ENCODE measurements at places on chromosomes 12 and 14.

DNA sequence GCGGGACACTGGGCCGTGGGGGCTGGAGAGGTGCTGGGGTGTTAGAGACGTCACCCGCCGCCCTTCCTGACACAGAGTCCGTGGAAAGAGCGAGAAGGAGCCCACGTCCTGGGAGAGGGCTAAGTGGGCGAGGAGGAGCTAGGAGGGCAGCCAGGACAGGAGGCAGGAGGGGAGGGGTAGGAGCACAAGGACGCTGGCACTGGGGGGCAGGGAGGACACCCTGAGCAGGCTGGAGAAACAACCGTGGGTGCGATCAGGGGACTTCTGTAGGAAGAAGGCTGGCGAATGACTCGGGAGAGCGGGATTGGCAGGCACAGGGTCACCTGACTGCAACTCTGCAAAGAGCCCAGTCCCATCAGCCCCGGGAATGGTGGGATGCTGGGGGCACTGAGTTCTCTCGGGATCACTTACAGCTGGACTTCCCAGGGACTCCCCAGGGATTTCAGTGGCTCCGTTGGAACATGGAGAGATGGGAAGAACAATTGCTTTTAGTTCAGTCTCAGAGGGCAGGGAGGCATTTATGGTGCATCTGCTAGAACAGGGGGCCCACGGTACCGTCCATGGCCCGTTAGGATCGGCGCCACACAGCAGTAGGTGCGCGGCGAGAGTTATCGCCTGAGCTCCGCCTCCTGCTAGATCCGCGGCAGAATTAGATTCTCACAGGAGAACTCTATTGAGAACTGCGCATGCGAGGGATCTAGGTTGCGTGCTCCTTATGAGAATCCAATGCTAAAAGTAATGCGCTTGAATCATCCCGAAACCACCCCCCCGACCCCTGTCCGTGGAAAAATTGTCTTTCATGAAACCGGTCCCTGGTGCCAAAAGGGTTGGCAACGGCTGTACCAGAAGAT, 24.3 kb downstream of the UBR7 start:
- peak; percentile 80 for DNase-seq

GRCh38 chr12:94795520-94795919, 145.2 kb upstream of the TMCC3 start:
- DNase-seq = no peak

DNA sequence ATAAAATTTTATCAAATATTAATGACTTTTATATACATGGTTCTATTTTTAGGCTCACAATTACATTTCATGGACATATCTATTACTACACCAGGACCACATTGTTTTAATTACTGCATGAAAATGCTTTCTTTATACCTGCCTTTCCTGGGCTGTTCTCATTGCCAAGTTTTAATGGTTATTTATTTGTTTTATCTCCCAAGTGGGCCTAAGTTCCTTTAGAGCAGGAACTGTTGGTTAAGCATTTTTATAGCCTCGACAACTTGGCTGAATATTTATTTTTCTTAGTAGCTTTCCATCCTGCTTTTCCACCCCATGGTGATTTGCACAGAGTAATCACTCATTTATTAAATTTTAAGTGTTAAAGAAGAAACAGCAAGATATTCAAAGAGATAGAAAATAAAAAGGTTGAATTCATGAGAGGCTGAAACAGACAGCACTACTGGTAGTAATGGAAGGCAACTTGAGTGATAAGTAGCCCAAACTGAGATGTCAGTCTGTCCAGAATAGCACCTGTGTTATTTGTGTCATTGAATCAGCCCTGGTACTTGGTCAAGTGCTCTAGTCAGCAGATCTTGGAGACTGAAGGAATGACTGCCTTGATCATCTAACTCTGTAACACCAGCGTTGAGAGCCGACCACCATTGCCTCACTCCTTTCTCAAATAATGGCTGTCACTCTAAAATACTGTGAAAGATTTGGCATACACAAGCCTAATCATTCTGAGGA, 119.1 kb upstream of the EGLN3 start:
- no peak for DNase-seq

DNA sequence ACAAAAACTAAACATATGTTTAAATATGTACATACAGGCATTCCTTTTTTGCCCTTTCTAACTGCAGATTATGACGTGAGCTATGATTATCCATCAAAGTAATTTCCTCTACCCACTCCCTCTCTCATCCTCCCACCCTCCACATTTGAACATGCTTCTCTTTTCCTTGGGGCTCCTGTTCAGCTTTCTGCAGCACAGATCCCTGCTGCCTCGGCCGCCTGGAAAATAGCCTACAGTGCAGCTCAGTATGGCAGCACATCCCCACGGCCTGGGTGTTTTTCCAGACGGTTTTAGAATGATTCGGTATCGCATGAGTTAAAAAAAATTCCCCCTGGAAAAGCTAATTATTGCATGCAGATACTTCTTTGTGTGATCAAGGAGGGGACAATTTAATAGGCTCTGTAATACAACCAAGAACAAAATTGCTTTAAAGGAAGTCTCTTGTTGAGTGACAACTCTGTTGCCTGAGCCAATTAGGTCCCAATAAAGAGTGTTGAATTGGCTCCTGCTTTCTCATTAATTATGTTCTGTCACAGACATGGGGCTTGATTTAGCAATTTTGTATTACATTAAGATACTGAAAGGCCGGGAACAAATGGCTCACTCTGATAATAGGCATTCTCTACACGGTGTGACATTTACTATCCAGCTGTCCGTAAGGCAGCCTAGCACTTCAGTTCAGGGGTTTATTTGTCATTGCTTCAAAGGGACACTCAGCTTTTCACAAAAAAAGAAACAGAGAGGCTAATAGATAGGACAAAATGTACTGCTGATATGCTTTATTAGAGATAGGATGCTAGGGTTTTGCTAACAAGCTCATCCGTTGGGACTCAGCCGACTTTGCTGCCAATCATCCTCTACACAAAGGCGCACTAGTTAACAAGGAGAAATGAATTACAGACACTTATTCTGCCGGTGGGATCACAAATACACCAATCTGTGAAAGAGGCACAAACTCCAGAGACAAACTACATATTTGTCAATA, 285.8 kb upstream of the G2E3 start:
- DNase-seq = no peak

DNA sequence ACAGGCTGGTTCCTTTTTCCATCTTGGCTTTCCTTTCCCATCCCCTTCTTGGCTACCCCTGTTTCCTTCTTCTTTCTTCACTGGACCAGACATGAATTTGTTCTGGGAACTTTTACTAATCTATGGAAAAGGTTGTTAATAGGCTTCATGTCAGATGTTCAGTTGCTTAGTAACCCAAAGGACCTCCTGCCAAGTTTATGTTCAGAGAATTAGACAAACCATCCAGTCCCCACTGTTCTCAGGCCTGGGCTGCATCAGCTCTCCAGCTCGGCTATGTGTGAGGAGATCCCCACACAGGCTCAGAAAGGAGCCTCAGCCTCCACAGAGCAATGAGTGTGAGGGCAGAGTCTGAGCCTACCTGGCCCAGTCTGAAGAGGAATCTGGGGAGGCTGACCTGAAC, 78.0 kb downstream of the AKAP6 start:
- DNase-seq = no peak

- DNase-seq = no peak
These were observed 231.2 kb upstream of the PLEKHG7 start for GRCh38 chr12:92471551-92471950.

DNA sequence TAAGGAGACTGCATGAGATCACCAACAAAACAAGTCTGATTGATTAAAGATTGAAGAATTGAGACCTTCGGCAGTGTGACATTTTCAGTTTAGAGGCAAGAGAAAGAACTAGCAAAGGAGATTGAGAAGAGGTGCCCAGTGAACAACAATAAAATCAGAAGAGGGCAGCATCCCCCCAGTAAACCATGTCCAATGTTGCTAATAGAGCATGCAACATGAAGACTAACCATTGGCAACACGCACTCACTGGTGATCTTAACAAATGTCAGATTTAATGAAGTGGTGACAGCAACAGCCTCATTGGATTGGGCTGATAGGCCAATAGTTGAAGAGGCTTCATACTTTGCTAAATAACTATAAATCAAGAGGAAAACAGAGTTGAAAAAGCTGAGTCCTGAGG, 20.7 kb upstream of the TAS2R14 start:
- DNase-seq = no peak

GRCh38 chr14:30957813-30958370, 67.6 kb upstream of the AP4S1 start:
- no peak for DNase-seq

GRCh38 chr14:23299211-23299957, 3.3 kb downstream of the PPP1R3E start:
- DNase-seq = no peak

DNA sequence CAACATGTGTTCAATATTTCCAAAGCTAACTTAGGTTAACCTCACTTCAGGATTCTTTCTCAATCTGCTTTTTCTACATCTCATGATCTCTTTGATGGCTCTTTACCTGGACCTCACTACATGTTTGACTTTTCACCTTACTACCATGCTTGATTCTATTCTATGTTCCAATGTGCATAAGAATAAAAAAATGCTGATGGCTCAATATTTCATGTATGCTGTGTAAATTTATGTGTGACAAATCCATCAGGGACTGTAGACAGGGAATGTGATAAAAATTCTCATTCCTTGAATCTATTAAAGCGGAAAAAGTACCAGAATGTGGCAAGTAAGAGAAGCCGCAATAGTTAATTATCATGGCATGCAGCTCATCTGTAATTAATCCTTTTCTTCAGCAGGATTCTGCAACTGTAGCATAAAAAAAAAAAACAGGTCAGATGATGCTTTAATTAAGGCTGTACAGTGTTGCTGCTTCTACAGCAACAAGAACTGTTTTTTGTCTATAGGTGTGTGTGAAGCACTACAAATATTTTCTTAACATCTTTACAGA, 276.9 kb upstream of the PRKD1 start:
- DNase-seq = no peak

DNA sequence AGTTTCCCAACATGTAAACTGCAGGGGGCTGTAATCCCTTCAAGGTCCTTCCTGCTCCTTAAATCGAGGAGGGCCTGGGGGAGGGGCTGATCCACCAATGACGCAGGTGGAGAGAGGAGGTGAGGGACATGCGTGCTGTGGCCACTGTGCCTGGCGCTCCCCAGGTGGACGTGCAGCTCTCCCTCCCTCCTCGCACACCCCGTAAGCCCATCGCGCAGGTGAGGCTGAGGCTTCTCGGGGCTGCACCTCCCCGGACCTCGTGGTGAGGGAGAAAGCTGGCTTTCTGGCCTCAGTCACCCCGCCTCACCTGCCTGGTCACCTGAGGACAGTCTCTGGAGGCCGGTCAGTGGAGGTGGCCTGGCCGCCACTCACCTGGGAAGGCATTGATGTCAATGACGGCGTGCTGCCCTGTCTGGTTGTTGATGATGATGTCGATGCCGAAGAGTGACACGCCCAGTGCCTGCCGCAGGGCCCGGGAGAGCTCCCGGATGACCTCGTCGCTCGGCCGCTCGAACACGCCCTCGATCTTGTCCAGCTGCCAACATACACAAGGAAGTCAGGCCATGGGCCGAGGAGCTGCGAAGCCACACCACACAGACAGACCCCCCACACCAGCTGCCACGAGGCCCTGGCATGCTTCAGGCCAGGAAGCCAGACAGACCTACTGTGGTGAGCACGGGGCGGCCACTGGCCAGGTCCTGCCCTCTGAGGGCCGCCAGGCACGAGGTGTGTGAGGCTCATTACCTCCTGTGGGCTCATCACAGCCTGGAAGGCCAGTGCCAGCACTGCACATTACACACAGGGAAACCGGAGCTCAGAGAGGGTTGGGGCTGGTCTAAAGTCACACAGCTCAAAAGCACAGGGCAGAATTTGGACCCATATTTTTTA, 23.3 kb downstream of the CHGA start:
- DNase-seq = no peak

DNA sequence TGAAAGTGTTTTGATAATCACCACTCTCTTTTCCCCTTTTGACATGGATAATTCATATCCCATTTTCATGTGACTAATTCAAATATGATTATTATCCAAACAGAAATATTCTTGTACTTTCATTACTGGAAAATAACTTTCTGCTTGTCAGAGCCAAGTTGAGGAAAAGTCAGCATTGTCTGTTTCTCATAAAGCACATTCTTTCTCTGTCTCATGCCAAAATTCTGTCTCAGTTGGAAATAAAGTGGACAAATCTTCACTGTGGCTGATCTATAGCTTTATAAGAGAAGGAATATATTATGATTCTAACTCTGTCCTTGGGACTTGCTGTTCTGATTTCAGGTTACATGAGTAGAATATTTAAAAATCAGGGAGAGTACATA, 22.7 kb upstream of the PRICKLE1 start:
- DNase-seq = no peak

Data from dorsolateral prefrontal cortex (tissue), 122 donors.